Stimulated activated CD4-positive, alpha-beta T cell treated with anti-CD3 and anti-CD28 coated beads, Interleukin-1b, Interleukin-23, amount 100 ng/mL, for 48 hours (primary cell): ENCODE measurements at places on chromosomes 1 and 21.

- no peak for DNase-seq
Measured at GRCh38 chr1:42740851-42741580, 980 bp upstream of the CLDN19 start.

- DNase-seq: no peak
Measured at GRCh38 chr21:14520535-14520934, 25.6 kb downstream of the SAMSN1 start.

- no peak for DNase-seq
Measured at GRCh38 chr1:33626801-33627200, 154.4 kb downstream of the ZSCAN20 start.

DNA sequence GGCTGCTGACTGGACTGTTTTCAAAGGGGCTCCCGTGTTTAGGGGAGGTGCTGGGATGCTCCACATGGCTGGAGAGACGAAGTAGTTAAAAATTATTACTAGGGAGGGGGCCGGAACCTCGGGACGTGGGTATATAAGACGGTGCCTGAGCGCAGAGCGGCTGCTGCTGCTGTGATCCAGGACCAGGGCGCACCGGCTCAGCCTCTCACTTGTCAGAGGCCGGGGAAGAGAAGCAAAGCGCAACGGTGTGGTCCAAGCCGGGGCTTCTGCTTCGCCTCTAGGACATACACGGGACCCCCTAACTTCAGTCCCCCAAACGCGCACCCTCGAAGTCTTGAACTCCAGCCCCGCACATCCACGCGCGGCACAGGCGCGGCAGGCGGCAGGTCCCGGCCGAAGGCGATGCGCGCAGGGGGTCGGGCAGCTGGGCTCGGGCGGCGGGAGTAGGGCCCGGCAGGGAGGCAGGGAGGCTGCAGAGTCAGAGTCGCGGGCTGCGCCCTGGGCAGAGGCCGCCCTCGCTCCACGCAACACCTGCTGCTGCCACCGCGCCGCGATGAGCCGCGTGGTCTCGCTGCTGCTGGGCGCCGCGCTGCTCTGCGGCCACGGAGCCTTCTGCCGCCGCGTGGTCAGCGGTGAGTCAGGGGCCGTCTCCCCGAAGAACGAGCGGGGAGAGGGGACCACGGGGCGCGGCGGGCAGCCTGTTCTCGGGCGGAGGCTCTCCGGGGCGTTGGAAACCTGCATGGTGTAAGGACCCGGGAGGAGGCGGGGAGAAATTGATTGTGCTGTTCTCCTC is at the start of gene CHODL:
Gene CHODL (plus strand): TSS at position 163 of the 793 bp plus-strand sequence. CDS start 391 bp downstream, at position 554.
- no peak for DNase-seq

DNA sequence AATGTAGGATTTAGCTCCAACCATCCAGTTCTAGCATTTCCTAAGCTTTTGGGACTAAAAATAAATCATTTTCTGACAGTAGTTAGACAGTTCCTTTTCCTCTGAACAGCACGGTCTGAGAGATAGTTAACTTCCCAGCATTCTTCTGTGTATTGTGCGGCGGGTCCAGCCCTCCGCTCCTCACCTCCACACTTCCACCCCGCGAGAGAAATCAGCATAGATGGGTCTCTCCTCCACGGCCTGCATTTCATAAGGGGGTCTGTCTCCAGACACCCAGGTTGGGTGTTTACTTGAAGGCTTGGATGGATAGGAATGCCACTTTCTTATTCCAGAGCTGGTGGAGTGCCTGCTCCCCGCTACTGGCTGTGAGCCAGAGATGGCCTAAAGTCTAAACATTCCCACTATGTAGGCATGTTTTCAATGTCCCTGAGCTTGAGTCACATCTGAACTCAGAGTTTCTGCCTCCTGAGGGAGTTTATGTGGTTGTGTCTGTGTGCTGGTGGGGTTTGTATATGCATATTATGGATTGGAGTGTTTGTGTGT is 38.0 kb upstream of the PPP2R5A start:
- DNase-seq: no peak

DNA sequence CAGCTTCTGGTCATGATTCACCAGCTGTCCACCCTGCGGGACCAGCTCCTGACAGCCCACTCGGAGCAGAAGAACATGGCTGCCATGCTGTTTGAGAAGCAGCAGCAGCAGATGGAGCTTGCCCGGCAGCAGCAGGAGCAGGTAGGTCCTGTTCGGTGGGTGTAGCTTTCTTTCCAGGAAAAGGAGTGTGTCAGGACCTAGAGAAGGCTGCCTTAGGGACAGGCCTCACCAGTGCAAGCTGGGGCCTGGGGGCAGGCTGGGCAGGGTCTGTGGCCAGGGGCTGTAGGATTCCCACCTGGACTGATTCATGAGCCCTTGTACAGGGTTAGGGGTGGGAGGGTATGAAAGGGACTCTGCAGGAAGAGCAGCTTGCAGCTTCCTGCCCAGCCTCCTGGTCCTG is 35.3 kb downstream of the ETNK2 start:
- no peak for DNase-seq

- no peak for DNase-seq
Measured at GRCh38 chr1:41724926-41725325, 193.8 kb downstream of the HIVEP3 start.

DNA sequence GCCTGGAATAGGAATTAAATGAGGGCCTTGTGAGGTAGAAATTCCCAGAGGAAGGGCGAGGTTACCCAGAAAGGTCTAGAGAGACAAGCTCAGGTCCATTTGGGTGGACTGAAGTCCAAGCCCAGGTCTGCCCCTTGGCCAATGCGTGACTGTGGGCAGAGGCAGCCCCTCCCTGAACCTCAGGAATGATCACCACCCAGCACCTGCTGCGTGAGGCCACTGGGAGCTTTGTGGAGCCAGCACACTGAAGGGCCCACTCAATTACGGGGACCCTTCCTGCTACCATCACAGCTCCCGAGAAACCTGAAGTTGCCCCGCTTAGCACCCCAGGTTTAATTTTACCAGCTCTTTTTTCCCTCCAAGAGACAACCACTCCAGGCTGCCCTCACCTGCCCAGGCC is 6.5 kb upstream of the MATN1 start:
- no peak for DNase-seq

- DNase-seq: no peak
Measured at GRCh38 chr1:206633708-206634121, 1.6 kb upstream of the DYRK3 start.

GRCh38 chr1:116847688-116848531 is 61.8 kb upstream of the PTGFRN start:
- DNase-seq: peak; percentile 38

- no peak for DNase-seq
Measured at GRCh38 chr1:227889863-227890405, 57.8 kb downstream of the WNT9A start.

GRCh38 chr1:105591681-105592080 is 1464.8 kb upstream of the PRMT6 start:
- DNase-seq: no peak

DNA sequence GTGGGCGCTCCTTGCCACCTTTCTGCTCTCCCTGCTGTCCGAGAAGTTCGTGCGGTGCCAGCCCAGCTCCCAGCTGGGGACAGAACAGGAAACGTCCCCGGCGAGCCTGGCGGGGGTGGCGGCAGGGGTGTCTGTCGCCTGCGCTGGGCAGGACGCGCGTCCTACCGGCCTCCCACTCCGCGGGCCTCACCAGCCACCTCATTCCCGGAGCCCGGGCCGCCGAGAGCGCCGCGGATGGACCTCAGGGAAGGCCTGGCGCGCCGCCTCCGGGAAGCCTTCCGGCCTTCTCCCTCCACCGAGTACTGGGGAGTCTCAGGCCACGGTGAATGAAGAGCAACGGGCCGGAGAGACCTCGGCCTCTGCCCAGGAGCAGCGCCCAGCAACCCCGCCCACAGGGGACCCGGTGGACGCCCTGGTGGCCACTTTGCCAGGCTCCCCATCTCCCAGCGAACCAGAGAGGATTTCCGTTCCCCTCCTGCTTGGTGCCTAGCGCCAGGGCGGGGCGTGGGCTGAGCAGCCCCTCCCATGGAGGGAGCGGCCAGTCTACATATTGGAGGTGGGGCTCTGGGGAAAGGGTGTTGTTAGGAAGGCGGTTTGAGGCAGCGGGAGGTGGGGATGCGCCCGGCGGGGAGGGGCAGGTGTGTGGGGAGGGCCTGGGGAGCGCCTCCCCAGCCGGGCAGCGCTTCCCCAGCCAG is 9.5 kb upstream of the TNFRSF14 start:
- peak; percentile 89 for DNase-seq

GRCh38 chr1:58256041-58256440 is 290.5 kb downstream of the OMA1 start:
- no peak for DNase-seq

DNA sequence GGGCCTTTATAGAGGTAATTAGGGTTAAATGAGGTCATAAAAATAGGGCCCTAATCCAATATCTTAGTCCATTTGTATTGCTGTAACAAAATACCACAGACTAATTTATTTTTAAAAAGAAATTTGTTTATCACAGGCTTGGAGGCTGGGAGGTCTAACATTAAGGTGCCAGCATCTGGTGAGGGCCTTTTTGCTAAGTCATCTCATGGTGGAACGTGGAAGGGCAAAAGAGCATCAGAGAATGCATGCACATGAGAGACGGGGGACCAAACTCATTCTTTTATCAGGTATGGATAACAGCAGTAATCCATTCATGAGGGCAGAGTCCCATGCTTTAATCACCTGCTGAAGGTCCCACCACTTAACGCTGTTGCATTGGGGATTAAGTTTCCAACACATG is 313.8 kb downstream of the GRIK1 start:
- DNase-seq: no peak

- DNase-seq: no peak
Measured at GRCh38 chr1:167541003-167541402, 12.6 kb downstream of the CREG1 start.

DNA sequence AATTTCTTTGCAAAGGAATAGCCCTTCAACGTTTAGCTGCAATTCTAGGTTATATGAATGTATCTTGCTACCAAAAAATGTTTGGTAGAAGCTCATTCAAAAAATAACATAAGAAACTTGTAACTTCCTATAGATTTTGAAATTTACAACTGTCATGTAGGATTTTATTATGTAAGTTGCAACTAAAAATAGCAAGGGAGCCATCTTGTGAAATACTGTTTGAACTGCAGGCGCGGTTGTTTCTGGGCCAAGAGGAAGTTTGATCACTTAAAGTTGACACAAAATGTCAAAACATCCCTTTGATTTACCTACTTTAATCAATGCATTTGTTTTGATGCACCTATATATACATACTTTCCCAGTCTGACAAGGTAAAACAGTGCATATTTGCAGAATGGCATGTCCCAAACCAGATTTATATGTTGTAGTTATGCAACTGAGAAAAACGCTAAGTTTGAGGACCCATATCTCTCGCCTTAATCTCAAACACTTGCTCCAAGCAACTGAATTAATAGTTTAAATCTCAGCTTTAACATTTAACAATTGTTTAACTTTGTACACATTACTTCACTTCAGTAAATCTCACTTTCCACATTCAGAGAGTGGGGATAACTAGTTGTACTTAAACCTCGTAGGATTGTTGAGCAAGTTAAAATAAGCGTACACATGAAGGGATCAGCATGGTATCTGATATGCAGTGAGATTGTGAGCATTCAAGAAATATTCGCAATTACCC is 63.9 kb downstream of the KCNK2 start:
- DNase-seq: no peak

- DNase-seq: no peak
Measured at GRCh38 chr1:29679828-29680558, 443.7 kb downstream of the PTPRU start.
